T-helper 1 cell (primary cell): ENCODE measurements at places on chromosomes 11 and 22.

DNA sequence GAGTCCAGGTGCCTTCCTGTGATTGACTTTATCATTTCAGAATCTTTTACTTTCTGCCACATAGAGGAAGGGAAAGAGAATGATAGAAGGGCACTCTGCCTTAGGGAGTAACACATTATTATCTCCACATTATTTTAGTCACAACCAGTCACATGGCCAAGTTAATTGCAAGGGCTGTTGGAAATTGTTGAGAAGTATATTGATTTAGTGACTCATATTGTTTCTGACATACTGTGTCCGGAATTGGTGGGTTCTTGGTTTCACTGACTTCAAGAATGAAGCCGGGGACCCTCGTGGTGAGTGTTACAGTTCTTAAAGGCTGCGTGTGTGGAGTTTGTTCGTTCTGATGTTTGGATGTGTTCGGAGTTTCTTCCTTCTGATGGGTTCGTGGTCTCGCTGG lies 8.7 kb downstream of the OR51B4 start:
- DNase-seq: no peak

- DNase-seq: no peak
Measured at GRCh38 chr11:87020336-87020735, 17.4 kb upstream of the TMEM135 start.

GRCh38 chr11:113994077-113994954 lies 19.4 kb downstream of the HTR3A start:
- DNase-seq: no peak

GRCh38 chr11:95461858-95462257 lies 230.9 kb upstream of the SESN3 start:
- DNase-seq: no peak

DNA sequence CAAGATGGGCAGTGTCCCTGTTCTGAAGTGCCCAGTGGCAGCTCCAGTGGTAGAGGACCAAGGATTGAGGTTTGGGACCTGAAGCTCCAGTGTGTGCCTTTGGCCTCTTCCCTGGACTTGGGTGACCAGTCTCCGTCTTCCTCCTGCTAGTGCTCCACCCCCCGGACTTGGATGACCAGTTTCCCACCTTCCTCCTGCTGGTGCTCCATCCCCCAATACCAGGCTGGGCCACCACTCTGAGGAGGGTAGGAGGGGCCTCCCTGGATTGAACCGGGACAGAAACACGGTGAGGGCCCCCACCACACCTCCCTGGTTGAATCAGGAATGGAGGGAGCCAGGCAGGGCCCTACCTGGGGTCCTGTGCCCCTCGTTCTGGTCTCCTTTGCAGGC lies 10.9 kb upstream of the NEAT1 start:
- no peak for DNase-seq

GRCh38 chr11:57800444-57801182 lies 39.0 kb downstream of the CTNND1 start:
- no peak for DNase-seq

GRCh38 chr11:11167806-11168205 lies 185.2 kb downstream of the CSNK2A3 start:
- no peak for DNase-seq

DNA sequence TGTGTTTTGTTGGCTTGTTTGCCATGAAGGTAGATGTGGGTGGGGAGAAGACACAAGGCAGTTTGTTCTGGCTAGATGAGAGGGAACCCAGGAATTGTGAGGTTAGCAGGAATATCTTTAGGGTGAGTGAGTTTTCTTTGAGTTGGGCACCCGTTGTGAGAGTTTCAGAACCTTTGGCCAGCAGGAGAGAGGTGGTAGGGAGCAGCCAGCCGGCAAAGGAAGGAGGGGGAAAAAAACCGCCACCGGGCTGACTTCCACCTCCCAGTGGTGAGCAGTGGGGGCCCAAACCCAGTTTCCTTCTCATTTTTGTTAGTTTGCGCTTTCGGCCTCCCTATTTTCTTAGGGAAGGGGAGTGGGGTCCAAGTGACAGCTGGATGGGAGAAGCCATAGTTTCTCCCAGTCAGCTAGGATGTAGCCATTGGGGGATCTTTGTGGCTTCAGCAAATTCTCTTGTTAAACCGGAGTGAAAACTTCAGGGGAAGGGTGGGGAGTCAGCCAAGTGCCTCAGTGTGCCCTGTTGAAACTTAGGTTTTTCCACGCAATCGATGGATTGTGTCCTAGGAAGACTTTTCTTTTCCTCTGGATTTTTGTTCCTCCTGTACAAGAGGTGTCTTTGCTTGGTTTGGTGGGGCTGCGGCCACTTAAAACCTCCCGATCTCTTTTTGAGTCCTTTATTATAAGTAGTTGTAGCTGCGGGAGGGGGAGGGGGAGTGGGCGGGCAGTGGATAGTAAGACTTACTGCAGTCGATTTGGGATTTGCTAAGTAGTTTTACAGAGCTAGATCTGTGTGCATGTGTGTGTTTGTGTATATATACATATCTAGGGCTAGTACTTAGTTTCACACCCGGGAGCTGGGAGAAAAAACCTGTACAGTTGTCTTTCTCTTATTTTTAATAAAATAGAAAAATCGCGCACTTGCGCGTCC lies 1.1 kb upstream of the GCAT start:
- DNase-seq: no peak

DNA sequence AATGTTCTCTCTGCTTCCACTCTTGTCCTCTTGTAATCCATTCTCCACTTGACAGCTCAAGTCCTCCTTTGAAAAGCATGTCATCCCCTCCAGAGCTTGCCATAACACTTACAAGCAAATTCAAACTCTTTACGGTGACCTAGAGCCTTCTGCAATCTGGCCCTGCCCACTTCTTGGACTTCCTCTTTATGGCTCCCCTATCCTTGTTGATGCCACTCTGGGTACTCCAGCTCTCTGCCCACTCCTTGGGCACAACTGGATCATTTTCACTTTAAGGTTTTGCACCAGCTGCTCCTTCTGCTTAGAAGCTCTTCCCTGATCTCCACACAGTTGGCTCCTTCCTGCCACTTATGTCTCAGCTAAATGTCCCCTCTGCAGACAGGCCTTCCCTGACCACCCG lies 217.9 kb downstream of the DSCAML1 start:
- no peak for DNase-seq

DNA sequence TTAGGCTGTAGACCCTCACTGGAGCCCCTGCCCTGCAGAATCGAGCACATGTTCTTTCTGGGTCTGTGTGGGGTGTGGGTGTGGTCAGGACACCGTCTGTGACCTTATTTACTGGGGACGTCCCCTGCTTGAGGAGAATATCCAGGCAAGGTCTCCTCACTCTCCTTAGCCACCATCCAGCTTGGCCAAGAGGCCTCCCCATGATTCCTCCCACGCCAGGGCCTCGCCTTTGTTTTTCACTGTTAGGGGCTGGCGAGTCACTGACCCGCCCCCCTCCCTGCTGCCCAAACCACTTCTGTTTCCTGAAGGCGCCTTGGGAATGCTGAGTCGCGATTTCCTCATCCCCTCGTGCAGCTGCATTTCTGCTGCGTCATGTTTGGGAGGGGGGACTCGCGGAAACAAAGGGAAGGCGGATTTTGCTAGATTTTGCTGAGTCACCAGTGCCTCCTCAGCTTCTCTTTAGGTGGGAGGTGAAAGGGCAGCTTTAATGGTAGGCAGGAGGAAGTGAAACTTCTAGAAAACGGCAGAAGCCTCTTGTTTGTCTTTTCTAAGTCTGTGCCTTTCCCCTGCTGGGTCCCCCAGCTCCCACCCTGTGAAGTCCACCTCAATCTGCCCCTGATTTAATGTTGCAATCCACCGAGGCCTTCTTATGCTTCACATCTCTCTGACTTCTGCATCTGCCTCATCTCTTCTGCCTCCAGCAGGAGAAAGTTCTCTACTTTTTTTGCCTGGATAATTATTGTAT lies 4.0 kb upstream of the HMOX1 start:
- DNase-seq: peak; percentile 78

- DNase-seq: peak; percentile 18
Measured at GRCh38 chr11:61890529-61891330, 615 bp downstream of the FADS3 start.

DNA sequence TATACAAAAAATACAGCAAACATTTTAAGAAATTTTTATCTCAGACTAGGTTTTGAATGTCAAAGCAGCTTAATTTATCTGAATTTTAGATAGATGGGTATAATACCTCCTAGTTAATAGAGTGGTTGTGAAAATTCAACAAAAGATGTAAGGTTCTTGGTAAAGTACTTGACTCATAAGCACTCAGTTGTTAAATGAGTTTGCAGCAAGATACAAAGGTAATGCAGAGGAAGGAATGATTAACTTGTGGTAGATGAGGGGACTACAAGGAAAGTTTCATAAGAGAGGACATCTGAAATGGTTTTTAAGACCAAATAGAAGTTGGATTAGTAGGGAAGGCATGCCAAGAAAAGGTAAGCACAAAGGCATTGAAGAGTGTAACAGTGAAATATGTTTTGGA lies 37.4 kb downstream of the PPME1 start:
- no peak for DNase-seq
